ENCODE measurements at places on chromosomes 6 and 20. TPM values are rescaled to one million over a fixed set of nuclear protein-coding genes. Genes with fewer than 3 reads are reported as not detected.

GRCh38 chr6:12230523-12230922 lies 59.6 kb upstream of the EDN1 start:
- no peaks in the 10 kb centered on the region for H3K36me3 ChIP-seq
- H3K27me3 ChIP-seq, result no peaks in the 10 kb centered on the region
- DNase-seq, result no peak
- H3K27ac ChIP-seq, result no peak overlapping the region
- H3K4me1 ChIP-seq, result peaks cover 8% of the 10 kb centered on the region

Gene LY6G5B
- total RNA-seq, result not detected

DNA sequence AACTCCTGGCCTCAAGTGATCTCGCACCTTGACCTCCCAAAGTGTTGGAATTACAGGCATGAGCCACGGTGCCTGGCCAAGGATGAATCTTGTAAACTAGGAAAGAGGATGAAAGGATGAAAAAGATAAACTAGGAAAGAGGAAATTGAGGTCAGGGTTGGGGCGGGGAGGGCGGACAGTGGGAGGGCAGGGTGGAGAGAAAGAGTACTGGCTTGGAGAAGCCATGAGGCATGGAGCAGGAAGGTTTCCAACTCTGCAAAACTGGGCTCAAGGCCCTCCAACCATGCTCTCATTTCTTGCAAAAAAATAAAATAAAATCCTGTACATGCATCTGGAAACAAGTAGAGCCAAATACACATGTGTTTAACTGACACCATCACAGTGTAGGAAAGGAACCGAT lies 256.6 kb upstream of the SGK1 start:
- DNase-seq, result no peak
- no peaks in the 10 kb centered on the region for H3K27me3 ChIP-seq
- no peak overlapping the region for H3K4me3 ChIP-seq
- H3K4me1 ChIP-seq, result no peaks in the 10 kb centered on the region

Gene AVP
- not detected for total RNA-seq

Gene PTCHD4
- not detected for total RNA-seq

DNA sequence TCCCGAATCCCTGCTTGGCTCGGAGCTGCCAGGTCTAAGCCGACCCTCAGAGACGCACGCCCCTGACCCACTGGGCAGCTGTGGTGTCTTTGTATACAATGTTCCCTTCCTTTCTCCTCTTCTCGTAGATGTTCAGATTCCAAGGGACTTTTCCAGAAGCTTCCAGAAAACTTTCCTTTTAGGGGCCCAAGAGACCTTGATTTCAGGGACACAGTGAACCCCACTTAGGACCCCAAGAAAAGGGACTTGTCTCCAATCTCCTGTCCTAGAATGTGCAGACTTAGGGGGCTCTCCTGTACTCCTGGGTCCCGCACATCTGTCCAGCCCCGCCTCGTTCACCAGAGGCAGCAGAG lies 103.5 kb downstream of the EDN3 start:
- no peak overlapping the region for H3K4me3 ChIP-seq
- peaks cover 16% of the 10 kb centered on the region for H3K4me1 ChIP-seq
- no peak overlapping the region for H3K27ac ChIP-seq
- no peaks in the 10 kb centered on the region for H3K36me3 ChIP-seq
- peaks cover 88% of the 10 kb centered on the region for H3K27me3 ChIP-seq
- no peak for DNase-seq

DNA sequence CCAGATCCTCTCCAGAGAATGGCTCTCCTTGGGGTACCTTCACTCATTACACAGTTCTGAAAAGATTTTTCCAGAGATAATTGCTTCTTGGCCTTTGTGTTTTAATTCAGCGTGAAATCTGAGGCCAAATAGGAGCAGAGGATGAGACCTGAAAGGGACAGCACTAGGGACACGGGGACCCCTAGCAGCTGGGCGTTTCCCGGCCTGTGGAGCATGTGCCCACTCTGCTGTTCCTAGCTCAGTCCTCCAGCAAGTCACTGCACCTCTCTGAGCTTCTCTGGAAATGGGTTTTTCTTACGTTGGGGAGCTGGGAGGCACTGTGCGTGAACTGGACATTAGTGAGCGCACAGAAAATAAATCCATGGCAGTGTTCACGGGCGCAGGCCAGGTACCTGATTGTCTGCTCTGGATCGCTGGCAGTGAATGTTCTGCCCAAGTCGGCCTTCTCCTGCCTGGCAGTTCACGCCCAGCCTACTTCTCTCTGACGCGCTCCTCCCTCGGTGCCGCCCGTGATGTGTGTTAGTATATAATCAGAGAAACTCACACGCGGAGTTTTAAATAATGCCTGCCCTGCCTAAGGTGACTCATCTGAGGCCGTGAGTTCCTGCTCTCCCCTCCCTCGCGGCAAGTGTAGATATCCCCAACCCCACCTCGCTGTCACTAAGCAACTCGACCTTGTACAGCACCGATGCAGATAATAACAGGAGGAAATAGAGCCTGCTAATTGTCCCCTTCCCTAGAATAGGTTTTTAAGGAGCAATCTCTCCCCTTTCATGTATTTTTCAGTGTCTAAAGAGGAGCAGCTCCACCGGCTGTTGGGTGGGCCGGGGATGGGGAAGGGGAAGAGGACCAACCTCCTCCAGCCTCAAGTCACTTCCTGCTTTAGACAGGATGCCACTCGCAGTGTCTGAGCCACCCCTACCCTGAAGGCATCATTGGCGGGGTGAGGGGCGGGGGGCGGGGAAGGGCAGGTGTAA lies 2.7 kb upstream of the TUBB2A start:
- H3K27me3 ChIP-seq, result no peaks in the 10 kb centered on the region
- no peak overlapping the region for H3K4me3 ChIP-seq
- peaks cover 32% of the 10 kb centered on the region for H3K4me1 ChIP-seq
- peak overlapping the region; percentile 83 for H3K27ac ChIP-seq

- no peak overlapping the region for H3K27ac ChIP-seq
- no peaks in the 10 kb centered on the region for H3K4me1 ChIP-seq
- DNase-seq, result no peak
- H3K36me3 ChIP-seq, result no peaks in the 10 kb centered on the region
- no peaks in the 10 kb centered on the region for H3K27me3 ChIP-seq
- no peak overlapping the region for H3K4me3 ChIP-seq
Observed at GRCh38 chr6:9754515-9754914, 660.4 kb downstream of the TFAP2A start.

Gene AIG1
- 97.6 TPM for total RNA-seq
